Stimulated activated CD4-positive, alpha-beta T cell treated with anti-CD3 and anti-CD28 coated beads, Interleukin-4, amount 100 ng/mL, for 4 hours (primary cell): ENCODE measurements at places on chromosomes 7 and 10.

DNA sequence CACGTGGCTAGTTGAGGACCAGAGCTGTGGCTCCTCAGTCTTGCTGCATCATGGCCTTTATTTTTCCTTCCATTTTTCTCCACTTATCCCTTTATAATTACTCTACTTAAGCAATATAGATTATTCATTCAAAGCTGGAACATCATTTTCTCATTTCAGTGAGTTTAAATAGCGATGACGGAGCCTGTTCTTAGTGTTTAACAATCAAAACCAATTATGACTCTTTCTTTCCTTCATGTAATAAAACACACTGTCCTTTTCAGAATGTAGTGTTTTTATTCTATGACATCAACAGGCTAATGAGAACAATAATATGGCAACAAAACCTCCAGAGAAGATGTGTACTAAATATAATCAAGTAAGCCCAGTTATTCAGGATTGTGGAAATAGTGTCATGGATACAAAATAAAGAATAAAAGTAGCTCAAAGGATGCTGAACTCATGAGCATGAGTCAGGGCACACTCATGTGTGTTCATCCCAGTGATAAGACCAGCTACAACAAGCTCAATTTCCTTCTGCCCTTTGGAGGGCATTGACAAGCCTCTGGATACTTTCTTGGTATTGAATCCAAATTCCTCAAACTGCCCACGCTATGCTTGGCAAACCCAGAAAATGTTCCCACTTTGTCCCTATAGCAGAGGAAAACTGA lies 188.4 kb downstream of the CYP26A1 start:
- DNase-seq = no peak

GRCh38 chr10:129892548-129893052 lies 71.5 kb downstream of the EBF3 start:
- no peak for DNase-seq

DNA sequence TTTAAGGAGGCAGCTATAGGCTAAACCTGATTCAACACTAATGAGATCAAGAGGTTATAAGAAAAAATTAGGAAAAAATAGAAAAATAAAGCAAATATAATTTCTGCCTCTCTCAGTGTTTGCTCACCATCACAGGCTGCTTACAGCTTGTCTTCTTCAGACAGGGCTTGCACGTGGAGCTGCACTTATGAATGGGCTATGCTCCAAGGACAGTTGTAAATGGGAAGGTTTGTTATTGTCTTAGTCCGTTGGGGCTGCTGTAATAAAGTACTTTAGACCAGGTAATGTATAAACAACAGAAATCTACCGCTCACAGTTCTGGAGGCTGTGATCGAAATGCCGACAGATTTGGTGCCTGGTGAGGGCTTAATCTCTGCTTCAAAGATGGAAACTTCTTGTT lies 219.8 kb downstream of the NEBL start:
- DNase-seq = no peak

GRCh38 chr10:79042639-79043411 lies 25.9 kb upstream of the ZMIZ1 start:
- DNase-seq = no peak

DNA sequence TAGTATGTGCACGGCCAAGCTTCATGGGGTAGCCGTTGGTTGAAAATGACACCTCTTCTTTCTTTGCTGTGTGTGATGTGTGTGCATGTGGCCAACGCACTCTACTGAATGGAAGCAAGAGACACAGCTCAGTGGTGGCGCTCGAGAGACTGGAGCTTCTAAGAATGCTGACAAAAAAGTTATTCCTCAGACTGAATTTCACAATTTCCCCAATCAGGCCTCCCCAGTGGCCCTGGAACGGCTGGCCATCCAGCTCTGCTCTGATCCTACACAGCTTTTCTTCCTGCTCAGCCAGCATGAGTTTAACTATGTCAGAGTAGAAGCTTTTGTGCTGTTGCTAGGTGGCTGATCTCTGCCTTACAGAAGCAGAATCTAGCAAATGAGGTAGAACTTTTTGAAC lies 186.7 kb upstream of the PLXDC2 start:
- DNase-seq = no peak

GRCh38 chr7:90290244-90291113 lies 30.6 kb downstream of the FAM237B start:
- DNase-seq = no peak
